ENCODE measurements at places on chromosomes 4 and X. TPM values are rescaled to one million over a fixed set of nuclear protein-coding genes. Genes with fewer than 3 reads are reported as not detected.

DNA sequence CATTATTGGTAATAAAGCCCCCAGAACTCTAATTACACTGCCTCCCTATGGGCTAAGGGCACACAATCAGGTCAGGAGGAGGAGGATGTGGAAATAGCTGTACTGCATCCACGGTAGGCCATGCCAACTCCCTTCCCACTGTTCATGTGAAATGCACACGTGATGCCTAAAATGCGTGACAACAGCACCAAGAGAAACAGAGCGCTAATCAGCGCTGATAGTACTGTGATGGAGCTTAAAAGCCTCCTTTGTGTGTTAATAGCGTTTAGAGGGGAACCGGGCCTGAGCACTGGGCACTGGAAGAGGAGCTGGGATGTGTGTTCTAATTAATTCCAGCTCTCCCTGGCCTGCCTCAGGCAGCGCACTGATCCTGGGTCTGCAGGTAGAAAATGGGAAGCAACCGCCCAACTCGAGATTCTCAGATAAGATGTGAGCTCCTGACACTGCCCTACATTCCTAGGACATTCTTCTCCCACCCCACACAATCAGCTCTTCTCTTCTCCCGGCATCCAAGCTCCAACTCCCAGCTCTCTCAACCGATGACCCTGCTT lies 12.9 kb downstream of the DCTD start:
- DNase-seq: no peak

DNA sequence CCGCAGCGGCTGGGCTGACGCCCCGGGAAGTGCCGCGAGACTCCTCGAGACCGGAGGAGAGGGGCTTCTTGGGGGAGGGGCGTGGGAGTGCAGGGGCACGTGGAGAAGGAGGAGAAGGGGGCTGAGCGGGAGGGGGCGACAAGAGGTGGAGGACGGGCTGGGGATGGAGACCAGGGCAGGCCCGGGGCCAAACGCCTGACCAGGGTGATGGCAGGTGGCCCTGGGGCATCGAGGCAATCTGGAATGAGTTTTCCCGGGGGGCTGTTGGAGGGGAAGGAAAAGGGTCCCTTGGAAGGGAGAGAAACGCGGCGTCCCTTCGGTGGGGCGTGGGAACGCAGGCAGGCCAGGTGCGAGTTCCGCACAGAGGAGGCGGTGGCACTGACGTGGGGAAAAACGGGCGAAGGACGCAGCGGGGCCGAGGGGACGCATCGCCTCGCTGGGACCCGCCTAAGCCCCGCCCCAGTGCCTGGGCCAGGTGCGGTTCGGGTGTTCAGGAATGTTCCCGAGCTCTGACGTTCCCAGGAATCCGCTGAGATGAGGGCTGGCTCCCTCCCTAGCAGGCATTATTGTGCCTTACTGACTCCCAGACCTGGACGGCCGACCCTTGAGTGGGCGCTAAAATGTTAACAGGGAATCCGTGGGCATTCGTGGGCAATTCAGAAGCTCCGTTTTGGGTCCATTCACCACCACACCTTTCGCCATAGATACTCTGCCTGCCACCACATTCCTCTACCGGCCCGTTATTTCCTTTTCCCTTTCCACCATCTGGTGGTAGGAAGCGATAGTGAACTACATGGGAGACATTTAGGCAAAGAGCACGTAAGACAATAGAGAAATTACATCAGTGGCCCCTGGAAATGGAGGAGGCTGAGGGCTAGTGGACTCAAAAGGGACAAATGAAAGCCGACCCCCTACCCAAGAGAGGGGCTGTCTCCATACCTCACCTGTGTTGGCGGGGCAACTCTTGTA lies 795 bp upstream of the SH3KBP1 start:
- DNase-seq: peak; percentile 86

Gene INTU
- total RNA-seq: 10.6 TPM

Gene UGT2B15
- total RNA-seq: not detected

DNA sequence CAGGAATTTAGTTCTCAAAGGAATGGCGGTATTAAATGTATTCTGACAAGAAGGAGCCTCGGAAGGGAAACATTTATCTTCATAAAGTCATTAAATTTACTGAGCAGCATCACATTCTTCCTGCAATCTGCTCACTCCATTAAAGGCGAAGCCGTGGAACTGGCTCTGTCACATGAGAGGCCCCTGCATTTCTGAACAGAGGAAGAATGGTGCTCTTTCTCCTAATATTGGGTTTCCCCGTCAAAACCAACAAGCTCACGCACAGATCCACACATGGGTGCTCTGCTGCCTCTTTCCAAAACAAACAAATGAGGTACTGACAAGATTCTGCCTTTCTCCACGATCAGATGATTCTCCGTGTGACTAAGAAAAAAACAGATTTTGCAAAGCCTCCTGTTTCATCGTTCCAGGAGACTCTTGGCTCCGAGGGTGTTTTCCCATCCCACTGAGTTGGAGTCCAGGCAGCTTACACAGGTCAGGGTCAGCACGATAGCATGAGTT lies 191.2 kb downstream of the IDS start:
- DNase-seq: peak; percentile 72

DNA sequence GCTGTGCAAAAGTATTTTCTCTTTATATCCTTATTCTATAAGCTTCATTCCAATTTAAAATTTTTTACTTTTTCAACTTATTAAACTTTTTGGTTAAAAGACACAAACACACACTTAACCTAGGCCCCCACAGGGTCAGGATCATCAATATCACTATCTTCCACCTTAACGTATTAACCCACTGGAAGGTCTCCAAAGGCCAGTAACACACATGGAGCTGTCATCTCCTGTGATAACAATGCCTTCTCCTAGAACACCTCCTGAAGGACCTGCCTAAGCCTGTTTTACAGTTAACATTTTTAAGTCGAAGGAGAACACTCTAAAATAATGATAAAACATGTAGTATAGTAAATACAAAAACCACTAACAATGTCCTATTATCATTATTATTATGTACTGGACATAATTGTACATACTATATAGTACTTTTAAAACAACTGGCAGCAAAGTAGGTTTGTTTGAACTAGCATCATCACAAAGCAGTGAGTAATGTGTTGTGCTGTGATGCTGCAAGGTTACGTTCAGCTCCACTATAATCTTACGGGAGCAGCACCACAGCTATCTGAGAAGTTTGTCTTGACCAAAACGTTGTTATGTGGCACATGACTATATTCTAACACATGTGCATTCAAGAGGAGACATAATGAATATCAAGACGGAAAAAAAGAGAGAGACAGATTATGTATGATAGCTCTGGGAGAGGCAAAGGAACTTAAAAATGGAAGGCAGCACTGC lies 33.7 kb downstream of the DHX15 start:
- DNase-seq: no peak

Gene ERVMER34-1
- 0.35 TPM for total RNA-seq

DNA sequence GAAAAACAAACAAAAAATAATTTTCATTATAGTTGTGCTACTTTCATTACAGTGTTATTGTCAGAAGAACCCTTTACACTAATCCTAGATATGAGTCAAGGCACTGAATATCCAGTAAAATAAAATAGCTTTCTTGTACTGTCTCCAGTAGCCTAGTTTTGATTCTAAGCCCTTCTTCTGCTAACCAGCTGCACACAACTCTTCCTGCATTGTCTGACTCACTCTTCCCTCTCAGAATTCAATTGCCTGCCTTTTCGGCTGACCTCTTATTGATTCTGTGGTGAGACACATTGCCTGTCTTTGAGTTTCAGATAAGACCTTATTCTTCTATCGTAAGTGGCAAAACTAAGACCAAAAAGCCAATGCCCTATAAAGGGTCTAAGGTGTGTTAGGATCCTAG lies 26.7 kb upstream of the PCDH18 start:
- peak; percentile 7 for DNase-seq

- DNase-seq: peak; percentile 43
Measured at GRCh38 chrX:1592470-1593142, 1.2 kb downstream of the AKAP17A start.

Gene USP17L17
- total RNA-seq: not detected

GRCh38 chr4:103024996-103025395 lies 5.5 kb upstream of the SLC9B1 start:
- no peak for DNase-seq

- DNase-seq: no peak
Measured at GRCh38 chr4:111074523-111075114, 451.7 kb upstream of the PITX2 start.

Gene F9
- not detected for total RNA-seq

- no peak for DNase-seq
Measured at GRCh38 chr4:159598602-159599001, 495.7 kb downstream of the RAPGEF2 start.

Gene NAP1L2
- total RNA-seq: 1.3 TPM

- DNase-seq: no peak
Measured at GRCh38 chrX:2697741-2698299, 6.7 kb downstream of the CD99 start.

DNA sequence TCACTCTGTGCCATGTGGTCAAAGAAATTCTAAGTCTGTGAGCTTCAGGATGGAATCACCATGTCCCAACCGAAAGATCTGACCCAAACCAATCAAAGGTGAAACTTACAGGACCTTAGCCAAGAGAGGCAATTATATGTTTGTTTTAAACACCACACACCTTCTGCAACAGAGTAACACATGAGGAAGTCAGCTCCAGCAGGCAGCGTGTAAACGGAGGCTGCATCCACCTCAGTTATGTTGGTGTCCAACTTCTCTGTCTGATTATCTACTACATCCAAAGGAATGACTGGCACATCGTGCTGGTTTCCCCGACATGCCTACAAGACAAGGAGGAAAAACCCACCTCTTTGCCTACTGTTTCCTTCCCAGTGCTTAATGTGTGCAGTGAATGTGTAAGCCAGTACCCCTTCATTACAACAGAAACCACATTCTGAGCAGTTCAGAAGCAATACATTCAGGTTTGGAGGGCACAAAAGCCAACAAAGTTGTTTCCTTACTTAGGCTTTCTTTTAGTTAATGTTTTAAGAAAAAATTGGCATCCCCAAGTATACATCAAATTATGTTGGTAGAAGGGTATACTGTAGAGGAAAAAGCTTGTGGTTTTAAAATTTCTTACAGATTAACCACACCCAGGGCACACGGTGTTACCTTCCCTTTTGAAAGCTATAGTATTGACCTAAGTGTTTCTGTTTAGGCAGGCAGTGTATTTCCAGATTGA lies 12.4 kb downstream of the CASP6 start:
- no peak for DNase-seq

Gene ARAF
- total RNA-seq: 22.8 TPM

GRCh38 chr4:98542011-98542410 lies 116.4 kb downstream of the TSPAN5 start:
- no peak for DNase-seq

- DNase-seq: no peak
Measured at GRCh38 chr4:184310171-184310567, 92.5 kb upstream of the ENPP6 start.

DNA sequence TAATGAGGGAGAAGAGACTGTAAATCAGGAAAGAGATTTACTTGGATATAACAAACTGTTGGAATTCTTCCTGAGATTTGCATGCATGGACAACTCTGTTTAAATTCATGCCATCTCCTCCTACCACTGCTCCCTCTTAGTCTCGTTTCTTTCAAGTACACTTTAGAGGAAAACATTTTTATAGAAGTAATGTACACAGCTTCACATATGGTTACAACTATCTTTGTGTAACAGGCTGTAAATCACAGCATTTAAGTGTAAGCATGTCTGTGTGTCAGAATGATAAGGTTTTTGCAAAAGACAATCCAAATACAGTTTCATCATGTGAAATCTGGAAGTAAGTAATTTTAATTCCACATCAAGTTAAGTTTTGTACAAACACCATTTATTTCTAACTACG lies 21.5 kb upstream of the ENPEP start:
- no peak for DNase-seq

Gene INPP4B
- 55.1 TPM for total RNA-seq

- no peak for DNase-seq
Measured at GRCh38 chrX:130378024-130378669, 7.3 kb downstream of the GPR119 start.

Gene HERC6
- total RNA-seq: 1.3 TPM

DNA sequence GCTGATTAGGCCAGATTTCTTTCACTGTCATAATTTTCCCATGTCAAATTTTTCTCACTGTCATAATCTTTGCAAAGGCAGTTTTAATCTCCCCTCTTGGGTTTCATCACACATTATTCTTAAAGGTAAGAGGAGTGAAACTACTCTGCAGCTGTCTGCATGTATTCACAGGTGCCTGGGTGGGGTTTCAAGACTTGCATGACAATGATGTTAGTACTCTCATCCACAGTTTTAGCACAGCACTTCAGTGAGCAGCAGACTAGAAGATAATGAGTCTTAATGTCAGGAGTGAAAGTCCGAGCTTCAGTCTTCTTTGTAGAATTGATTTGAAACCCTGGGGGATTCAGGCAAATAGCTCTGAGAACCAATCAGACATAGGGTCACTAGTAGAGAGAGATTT lies 182.5 kb upstream of the GALNT7 start:
- no peak for DNase-seq

DNA sequence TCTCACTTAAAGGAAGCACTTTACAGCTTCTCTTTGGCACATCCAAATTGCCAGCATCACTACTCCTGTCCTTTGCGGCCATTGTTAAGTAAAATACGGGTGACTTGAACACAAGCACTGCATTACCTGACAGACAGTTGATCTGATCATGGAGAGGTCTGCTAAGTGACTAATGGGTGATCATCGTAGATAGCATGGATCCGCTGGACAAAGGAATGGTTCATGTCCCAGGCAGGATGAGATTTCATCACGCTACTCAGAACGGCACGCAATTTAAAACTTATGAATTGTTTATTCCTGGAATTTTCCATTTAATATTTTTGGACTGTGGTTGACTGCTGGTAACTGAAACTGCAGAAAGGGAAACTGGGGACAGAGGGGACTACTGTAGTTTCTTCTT lies 94.1 kb downstream of the NEUROG2 start:
- DNase-seq: no peak

DNA sequence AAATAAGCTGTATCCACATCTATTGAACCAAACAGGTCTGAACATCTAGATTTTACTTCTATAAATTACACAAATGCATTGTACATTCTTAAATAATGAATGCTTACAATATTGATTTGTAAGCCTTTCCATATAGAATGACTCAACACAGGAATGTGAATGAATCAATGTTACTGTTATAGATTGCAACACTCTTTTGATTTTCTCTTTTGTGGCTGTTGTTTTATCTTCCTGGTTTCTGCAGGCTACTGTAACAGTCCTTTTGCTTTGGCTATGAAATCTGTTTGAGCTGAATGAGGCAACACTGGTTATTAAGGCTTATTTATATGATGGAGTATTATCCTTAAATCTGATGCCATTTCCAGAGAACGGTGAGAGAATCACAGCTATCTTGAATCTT lies 49.5 kb downstream of the GPR50 start:
- no peak for DNase-seq

GRCh38 chrX:121802881-121803412 lies 755.5 kb downstream of the GLUD2 start:
- DNase-seq: no peak

- no peak for DNase-seq
Measured at GRCh38 chr4:110878413-110878812, 255.5 kb upstream of the PITX2 start.

DNA sequence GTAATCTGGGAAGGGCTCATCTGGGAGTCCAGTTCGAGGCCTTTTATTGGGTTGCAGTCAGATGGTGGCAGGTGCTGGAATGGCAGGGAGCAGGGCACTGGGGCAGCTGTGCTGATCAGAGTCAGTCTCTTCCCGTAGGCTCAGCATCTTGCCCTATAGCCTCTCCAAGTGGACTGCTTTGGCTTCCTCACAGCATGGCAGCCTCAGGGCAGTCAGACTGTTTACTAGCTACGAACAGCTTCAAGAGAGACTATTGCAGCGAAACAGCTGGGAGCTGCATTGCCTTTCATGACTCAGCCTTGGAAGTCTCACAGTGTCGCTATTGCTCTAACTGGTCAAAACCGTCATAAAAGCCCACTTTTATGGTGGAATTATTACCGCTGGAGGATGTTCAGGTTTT lies 26.8 kb upstream of the DUSP21 start:
- no peak for DNase-seq

- peak; percentile 85 for DNase-seq
Measured at GRCh38 chr4:109389369-109390114, 44.1 kb upstream of the SEC24B start.

All from muscle of leg (tissue), 16 donors.